ENCODE measurements at places on chromosomes 13 and 19.

GRCh38 chr13:61362522-61362921, 53.1 kb downstream of the PCDH20 start:
- no peak for DNase-seq

- DNase-seq, result no peak
Observed at GRCh38 chr13:95385798-95386197, 84.5 kb upstream of the ABCC4 start.

DNA sequence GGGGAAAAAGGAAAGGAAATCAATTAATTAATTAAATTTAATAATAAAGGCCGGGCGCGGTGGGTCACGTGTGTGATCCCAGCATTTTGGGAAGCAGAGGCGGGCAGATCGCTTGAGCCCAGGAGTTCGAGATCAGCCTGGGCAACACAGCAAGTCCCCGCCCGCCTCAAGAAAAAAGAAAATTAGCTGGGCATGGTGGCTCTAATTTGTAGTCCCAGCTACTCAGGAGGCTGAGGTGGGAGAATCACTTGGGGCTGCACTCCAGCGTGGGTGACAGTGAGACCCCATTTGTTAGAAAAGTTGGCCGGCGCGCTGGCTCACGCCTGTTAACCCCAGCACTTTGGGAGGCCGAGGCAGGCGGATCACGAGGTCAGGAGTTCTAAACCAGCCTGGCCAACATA, 733 bp upstream of the CD320 start:
- no peak for DNase-seq

DNA sequence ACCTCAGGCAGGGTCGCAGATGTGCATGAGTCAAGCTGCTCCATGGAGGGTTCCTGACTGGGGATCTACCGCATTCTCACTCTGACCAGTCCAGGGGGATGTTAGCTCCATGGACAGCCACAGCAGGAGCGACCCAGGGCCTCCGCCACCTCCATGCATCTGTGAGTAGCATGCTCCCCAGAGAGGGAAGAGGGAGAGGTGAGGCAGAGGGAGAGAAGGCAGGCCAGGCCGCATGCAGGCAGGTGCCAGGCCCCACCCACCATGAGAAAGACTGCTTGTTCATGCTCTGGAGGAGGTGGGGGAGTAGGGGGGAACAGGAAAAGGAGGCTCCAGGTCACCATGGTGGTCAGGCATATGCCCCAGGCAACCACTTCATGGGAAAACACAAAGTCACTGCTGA, 20.3 kb downstream of the TUBA3C start:
- no peak for DNase-seq

GRCh38 chr13:100361504-100361903, 227.1 kb downstream of the GGACT start:
- no peak for DNase-seq

DNA sequence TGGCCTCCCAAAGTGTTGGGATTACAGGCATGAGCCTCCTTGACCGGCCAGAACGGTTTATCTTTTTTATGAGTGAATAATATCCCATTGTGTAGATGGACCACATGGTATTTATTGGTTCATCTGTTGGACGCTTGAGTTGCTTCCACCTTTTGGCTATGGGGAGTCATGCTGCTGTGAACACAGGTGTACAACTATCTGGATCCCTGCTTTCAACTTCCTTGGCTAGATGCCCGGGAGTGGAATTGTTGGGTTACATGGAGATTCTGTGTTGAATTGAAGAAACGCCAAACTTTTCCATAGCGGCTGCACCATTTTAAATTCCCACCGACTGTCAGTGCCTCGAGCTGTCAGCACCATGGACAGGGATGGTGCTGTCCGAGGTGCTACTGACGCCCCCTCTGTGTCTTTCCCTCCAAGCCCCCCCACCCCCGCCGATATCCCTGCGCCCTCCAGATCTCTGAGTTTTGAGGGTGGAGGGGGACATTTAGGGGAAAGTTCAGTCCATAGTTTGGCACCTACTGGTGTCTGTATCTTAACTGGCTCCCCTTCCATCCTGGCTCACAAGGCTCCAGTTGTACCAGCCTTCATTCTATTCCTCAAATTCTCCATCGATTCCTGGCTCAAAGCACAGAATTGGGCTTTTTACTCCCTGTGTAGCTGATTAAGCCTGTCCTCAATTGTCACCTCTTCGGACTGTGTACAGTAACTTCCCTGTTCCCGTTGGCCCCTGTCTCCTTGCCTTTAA, 27.3 kb downstream of the PNPLA6 start:
- DNase-seq, result no peak

- DNase-seq, result no peak
Observed at GRCh38 chr19:57667228-57667627, 1.5 kb upstream of the ZSCAN4 start.

GRCh38 chr13:72104656-72105180, 237.7 kb upstream of the DACH1 start:
- no peak for DNase-seq

- no peak for DNase-seq
Observed at GRCh38 chr13:51346397-51346796, 6.9 kb downstream of the SERPINE3 start.

DNA sequence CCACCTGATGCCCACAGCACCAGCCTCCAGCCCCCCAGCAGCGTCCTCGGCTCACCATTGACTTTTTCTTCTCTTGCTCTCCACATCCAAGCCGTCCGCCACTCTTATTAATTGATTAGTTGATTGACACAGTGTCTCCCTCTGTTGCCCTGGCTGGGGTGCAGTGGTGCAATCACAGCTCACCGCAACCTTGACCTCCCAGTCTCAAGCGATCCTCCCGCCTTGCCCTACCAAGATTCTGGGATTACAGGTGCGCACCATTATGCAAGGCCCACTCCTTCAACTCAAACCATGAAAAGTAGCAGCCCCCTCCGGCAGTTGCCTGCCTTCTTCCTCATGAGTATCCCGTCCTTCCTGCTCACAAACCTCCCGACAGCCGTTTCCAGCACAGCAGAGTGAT, 921 bp upstream of the TEX29 start:
- DNase-seq, result no peak

- no peak for DNase-seq
Observed at GRCh38 chr13:30803749-30804148, 68.4 kb downstream of the ALOX5AP start.

GRCh38 chr13:113777311-113778260, 18.6 kb downstream of the TMEM255B start:
- DNase-seq, result peak; percentile 54

- DNase-seq, result no peak
Observed at GRCh38 chr13:106143392-106143791, 392.1 kb downstream of the EFNB2 start.

- no peak for DNase-seq
Observed at GRCh38 chr13:30859326-30859725, 46.7 kb upstream of the MEDAG start.

DNA sequence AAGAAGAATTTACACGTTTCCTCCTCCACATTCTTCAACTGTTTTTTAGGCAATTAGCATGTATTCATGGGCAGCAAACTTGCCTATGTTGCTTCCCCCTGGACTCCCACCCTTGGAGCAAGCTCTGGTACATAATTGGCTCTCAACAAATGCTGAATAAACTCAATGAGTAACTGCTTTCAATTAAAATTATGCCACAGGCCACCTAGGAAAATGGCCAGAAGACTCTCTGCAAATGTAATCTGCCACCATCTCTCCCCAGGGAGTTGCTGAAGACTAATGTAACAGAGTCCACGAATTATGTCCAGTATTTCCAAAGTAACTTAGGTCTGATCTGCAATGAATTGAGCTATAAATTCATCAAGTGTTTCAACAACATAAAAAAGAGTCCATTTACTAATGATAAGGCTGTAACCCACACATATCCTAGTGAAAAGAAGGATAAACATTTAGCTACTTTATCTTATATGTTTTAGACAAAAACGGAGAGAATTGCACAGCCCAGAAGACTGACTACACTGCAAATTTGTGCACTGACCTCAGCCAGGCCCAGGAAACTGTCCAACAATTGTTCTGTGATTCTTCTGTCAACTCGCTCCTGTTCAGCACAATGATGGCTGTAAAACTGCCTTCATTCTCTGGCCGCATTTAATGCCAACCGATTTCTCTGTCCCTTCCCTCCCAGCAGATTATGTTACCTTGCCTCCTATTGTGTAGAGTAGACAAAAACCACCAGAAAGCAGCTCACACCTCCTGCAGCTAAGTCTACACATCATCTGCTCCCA, 808.6 kb upstream of the ARGLU1 start:
- DNase-seq, result no peak

GRCh38 chr13:31102905-31103304, 58.8 kb downstream of the HSPH1 start:
- no peak for DNase-seq

- no peak for DNase-seq
Observed at GRCh38 chr13:96403241-96403640, 313.3 kb downstream of the HS6ST3 start.

DNA sequence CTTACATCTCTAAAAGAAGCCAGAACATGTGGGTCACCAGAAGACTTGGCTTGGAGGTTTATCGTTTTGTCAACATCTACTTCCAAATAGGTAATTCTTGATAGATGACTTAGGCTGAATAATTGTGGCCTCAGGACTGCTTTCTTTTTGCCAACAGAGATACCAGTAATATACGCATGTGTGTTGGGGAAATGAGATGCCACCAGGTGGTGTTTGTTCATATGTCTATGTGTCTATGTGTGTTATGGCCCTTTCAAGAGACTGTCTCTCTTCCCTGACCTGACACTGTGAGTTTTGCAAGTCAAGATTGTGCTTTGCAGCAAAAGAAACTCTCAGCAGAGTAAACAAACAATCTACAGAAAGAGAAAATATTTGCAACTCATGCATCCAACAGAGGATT, 31.6 kb upstream of the METTL21C start:
- DNase-seq, result no peak

GRCh38 chr13:44048326-44048725, 168.6 kb downstream of the LACC1 start:
- no peak for DNase-seq

GRCh38 chr13:44174769-44175425, 198.7 kb upstream of the SERP2 start:
- DNase-seq, result no peak

DNA sequence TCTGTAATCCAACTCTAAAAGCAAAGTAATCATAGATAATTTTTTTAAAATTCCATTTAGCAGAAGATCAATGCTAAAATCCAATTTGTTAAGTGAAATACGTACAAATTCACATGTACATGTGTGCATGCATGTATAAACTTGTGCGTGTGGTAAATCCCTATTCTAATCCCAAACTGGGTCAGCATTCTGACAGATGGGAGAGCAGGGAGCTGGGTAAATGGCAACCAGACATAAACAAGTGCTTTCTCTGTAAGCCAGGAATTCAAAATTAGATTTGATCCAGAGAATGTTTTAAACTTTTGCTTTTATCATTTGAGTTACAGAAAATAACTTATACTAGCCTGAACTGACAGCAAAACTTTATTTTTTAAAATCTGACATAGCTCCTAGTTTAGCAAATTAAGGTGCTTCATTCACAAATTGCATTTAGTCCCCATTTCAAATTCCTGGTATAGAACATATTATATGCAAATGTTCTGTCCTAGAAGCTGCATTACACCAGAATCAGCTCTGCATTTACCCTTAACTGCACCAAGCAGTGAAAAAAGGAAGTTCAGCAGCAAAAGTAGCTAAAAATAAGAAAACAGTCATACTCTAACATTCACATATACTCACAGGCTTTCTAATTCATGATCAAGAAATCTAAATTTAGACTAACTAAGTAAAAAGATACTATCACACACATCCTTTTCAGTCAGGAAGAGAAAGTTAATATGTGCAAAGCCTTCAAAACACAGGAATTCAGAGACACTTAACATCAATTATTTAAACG, 32.6 kb downstream of the UBL3 start:
- DNase-seq, result no peak

DNA sequence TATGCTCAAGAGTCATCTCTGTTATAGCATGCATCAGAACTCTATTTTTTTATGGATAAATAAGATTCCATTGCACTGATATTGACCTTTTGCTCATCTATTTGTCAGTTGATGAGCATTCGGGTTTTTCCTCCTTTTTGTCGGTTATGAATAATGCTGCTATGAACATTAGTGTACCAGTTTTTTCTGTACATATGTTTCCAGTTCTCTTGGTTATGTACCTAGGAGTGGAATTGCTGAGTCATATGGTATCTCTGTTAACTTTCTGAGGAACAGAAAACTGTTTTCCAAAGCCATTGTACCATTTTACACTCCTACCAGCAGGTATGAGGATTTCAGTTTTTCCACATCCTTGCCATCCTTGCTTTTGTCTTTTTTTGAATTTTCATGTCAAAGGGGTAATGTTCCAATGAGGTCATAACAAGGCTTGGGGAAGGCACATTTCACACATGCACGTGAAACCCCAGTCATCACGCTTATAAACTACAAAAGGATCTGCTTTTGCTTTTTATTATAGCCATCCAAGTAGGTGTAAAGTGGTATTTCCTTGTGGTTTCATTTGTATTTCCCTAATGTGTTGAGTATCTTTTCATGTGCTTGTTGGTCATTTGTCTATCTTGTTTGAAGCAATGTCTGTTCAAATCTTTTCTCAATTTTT, 14.6 kb downstream of the KBTBD7 start:
- DNase-seq, result no peak

DNA sequence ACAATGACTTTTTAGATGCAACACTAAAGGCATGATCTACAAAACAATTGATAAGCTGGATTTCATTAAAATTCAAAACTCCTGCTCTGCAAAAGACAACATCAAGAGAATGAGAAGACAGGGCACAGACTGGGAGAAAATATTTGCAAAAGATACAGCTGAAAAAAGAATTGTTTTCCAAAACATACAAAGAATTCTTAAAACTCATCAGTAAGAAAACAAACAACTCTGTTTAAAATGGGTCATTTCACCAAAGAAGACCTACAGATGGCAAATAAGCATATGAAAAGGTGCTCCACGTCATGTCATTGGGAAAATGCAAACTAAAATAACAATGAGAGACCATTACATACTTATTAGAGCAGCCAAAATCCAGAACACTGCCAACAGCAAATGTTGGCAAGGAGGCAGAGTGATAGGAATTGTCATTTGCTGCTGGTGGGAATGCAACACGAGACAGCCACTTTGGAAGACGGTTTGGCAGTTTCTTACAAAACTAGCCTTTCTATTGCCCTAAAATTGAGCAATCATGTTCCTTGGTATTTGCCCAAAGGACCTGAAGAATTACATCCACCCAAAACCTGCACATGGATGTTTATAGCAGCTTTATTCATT, 39.2 kb downstream of the FLT1 start:
- DNase-seq, result no peak

DNA sequence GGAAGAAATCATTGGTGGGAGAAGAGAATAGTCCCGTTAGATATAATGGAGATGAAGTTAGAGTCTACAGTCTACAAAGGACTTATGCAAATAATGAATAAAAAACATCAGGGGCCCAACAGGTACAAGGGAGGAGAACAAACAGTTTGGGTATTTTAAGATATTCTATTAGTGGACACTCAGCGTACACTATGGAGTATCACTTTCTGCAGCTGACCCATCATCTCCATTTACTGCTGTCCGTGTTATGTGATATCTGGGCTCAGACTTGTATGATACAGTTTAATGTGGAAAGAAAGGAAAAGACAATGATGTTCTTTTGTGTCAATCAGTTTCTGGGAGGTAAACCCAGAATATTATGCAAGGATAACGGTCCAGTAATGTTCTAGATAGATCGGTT, 126.2 kb downstream of the RAB20 start:
- DNase-seq, result no peak

- peak; percentile 20 for DNase-seq
Observed at GRCh38 chr19:10001899-10002298, 8.4 kb downstream of the COL5A3 start.

All from neural crest cell (in vitro differentiated cells).